Nucleus accumbens (tissue), 56 donors: ENCODE measurements at places on chromosomes 3 and 15.

DNA sequence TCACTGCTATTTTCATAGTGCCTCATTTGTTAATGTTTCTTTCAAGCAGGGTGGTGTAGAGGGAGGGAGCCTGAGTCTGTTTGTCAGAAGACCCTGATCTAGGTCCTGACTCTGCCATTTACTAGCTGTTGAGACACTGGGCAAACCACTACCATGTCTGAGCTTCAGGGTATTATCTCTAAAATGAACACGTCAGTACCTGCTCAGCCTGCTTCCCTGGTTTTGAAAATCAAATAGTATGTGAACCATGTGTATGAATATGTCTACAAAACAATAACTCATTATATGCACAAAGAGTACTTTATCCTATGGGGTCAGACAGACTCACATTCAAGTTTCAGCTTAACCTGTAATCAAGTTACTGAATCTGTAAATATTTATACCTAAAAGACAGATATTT, 25.1 kb downstream of the SYNPR start:
- no peak for DNase-seq

DNA sequence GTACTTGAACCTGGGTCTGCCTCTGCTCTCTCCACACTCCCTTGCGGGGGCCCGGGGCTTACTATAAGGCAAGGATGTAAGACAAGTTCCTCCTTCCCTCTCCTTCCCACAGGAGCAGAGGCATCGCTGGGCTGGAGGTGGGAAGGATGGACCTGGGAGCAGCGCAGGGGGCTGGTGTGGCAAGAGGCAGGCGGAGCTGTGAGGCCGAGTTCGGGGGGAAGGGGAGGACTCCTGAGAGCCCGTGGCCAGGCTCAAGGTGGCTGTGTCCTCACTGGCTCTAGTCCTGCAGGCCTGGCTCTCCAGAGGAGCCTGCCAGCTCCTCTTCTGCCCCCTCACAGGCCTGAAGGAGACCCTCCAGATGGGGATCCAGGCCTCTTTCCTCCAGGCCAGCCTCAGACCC, 1.0 kb upstream of the NR2E3 start:
- no peak for DNase-seq

DNA sequence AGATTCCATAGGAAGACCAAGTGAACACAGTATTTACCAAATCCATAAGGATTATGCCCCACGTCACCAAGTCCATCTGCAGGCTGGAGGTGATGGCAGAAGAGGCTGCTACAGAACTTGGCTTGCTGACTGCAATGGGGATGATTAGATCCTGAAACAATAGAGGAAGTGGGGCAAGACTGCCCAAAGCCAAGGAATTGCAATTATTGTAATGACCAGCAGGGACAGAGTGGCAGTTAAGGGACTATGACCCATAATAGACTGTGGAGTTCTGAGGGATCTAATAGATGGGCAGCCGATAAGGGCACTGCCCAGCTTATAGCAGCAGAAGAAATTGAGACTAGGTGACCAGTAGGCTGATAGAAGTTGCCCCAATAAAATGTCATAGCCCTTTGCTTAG, 108.4 kb downstream of the MINAR1 start:
- no peak for DNase-seq

DNA sequence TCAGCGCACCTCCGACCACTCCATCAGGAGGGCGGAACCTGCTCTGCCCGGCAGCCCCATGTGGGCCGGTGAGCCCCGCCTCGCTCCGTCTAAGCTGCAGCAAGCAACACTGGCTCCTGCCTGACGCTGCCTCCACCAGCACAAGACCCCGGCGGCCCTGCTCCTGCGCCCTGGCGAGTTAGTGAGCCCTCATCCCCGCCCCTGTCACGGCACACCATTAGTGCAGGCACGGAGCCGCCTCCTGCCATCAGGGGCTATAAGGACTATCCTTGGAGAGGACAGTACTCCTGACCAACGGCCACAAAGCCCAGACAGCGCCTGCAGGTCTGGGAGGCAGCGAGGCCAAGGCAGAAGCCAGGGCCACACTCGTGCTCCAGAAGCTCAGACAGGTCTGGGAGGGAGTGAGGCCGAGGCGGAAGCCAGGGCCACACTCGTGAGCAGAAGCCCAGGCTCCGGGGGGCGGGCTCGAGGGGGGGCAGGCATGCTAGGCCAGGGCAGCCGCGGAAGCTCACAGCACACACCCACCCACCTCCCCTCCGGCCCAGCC, 39.4 kb downstream of the TNK2 start:
- DNase-seq, result no peak

DNA sequence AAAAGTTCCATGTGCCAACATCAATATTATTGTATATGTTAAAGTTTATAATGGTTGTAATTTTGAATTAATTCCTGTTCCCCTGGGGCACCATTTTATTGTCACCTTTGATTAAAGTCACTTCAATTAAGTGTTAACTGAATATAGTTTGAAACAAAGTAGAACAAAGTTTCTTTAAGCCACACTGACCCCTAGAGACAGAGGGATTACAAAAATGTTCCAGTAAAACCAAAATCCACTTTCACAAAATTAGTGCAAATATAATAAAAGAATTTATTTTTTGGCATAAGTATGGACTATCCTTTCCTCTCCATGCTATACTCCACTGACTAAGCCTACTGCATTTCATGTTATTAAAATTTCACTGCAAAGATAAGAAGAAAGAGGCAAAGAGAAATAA, 123.9 kb downstream of the ZMAT3 start:
- no peak for DNase-seq

- DNase-seq, result no peak
These were observed 33.9 kb downstream of the KBTBD8 start for GRCh38 chr3:67031986-67032385.

GRCh38 chr3:9211155-9211950, 38.1 kb downstream of the SRGAP3 start:
- DNase-seq, result no peak

- no peak for DNase-seq
These were observed 19.7 kb downstream of the SSR3 start for GRCh38 chr3:156535162-156535627.

DNA sequence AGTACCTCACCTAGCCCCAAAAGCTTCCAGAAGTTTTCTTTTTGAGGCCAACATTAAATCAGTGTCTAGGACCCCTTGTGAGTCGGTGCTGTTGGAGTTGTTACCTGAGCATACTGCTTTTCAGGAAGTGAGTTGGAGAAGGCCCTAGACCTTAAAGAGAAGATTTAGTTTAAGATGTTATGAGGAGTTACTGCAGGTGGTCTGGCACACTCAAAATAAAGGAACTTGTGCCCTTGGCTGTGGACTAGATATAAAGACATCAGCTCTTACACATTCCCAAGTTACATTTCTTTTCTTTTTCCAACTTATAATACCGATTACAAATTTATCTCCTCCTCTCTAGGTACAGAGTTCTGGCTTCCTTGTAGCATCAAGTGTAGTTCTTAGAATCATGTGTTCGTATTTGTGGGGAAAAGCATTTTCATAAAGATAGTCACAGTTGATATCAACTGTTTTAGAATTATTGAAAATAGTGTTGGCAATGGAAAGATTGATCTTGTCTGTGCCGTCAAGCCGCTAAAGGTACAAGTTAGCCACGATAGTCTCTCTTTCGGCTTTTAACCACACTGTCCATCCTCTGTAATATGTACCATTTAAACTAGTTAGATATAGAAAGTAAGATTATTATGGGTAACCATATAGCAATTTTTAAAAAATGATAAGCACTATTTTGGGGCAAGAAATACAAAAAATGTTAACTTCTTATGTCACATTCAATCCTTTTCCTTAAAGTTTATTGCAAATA, 8.6 kb downstream of the ZIC1 start:
- DNase-seq, result no peak

DNA sequence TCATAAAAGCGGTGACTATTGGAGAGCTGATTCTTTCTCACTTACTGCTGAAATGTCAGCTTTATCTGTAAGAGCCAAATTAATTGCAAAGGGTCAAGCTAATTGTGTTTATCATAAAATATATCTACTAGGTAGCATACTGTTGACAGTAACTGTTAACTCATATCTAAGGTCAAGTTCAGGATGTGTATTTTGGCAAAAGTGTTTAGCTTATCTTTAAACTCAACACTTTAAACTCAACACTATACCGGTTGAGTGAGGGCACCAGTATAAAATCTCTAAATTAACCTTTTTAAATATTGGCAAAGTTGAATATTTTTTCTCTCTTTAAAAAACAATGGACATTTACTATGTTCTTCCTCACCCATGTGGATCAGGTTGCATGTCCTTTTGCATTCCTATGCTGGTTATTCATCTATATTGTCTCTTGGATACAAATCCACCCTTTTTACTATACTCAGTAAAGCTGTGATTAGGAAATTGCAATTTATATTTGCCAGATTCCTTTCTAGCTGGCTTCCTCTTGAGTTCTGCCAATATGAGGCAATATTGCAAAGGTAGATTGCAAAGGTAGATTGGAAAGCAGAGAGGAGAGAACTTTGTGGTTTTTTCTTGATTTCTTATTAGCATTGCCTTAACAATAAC, 344.6 kb upstream of the DCBLD2 start:
- no peak for DNase-seq

GRCh38 chr3:54960701-54961100, 32.8 kb upstream of the LRTM1 start:
- DNase-seq, result no peak

- DNase-seq, result no peak
These were observed 55.9 kb downstream of the SGO1 start for GRCh38 chr3:20130106-20130505.
